ENCODE measurements at places on chromosomes 7 and 10. TPM values are rescaled to one million over a fixed set of nuclear protein-coding genes. Genes with fewer than 3 reads are reported as not detected.

The WEE2 gene
- total RNA-seq: not detected

The TRIM73 gene
- 0.04 TPM for total RNA-seq

The PRKG1 gene
- total RNA-seq: 10.4 TPM

The ADAMTS14 gene
- not detected for total RNA-seq

The AKR1B15 gene
- total RNA-seq: 1.9 TPM
